ENCODE measurements at places on chromosomes 7 and 10.

DNA sequence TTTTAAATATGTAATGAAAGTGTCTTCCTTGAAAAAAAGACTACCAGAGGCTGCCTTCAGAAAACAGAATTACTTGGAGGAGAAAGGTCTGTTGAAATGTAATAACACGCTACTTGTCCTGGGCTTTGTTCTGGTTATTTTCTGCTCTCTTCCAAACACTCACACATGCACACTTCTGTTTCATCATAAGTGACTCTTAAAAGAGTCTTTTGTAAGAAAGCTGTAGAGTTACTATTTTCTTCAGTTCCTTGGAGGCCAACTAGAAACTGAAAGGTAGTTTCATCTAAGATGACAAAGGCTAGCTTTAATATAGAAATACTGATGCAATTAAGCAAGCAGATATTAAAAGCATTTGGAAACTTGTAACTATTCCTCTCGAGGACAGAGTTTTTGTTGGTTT, 39.1 kb downstream of the TASOR2 start:
- DNase-seq: no peak

DNA sequence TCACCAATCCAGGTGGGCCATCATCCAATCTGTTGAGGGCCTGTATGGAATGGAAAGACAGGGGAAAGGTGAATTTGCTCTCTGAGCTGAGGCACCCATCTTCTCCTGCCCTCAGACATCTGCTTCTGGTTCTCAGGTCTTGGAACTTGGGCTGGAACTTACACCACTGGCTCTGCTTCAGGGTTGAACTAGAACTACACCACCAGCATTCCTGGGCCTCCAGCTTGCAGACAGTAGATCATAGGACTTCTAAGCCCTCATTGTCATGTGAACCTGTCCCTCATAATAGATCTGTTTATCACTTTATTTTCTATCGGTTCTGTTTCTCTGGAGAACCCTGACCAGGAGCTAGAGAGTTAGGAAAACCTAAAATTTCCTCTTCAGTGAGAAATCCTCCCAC, 233.5 kb downstream of the CREB5 start:
- DNase-seq: no peak

DNA sequence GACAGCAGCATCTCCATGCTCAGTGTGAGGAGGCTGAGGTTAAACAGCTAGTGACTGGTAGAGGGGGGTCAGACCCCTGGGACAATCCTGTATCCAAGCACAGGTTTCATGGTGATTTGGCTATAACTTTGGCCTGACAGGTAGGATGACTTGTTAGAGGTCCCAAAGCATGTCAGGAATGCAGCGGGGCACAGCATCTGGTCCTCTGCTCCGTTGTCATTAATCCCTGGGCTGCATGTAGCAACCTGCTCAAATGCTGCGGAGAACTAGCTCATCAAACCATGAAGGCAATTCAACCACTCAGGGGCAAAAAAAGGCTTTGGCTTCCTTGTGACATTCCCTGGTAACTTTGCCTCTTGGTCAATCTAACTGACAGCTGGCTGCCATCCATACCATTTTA, 26.8 kb downstream of the WNT2 start:
- no peak for DNase-seq

DNA sequence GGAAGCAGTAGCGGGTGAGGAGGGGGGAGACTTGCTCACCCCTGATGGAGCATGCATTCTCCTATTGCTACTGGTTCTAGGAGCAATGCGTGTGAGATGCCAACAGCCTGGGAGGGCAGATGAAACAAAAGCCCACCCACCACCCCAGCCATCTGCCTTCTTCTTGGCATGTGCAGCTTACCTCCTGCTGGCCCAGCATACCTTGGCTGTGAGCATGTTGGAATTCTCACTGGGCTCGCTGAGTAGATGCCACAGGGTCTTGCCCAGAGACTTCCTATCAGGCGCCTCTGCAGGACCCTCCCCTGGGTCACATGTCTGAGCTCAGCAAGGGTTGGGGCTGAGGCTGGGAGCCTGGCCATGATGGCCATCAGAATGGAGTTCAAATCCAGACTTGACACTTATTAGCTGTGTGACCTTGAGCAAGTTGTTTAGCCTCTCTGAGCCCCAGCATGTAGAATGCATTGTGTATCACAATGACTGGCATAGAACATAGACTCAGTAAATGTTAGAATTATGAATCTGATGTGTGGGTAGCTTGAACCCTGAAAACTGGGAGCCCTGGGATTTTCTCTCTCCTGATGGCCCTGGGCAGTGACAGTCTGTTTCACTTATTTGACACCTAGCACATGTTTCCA, 38.2 kb downstream of the CDH23 start:
- no peak for DNase-seq

DNA sequence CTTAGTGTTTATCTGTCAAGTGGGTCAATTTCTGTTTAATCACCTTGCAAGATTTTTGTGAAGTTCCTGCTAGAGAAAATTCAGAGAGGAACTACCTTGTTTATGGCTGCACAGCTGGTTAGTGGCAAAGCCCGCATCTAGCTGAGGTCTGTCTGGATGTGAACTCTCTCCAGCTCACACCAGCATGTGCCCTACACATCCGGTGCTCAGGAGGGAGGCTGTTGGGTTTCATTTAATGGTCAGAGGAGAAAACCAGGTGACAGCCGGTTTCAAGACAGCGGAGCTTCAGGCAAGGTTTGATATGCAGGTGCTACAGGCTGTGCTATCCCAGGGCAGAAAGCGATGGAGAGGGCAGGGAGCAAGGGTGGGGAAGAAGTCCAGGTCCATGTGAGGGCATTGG, 351.1 kb downstream of the ACTR3B start:
- DNase-seq: no peak

DNA sequence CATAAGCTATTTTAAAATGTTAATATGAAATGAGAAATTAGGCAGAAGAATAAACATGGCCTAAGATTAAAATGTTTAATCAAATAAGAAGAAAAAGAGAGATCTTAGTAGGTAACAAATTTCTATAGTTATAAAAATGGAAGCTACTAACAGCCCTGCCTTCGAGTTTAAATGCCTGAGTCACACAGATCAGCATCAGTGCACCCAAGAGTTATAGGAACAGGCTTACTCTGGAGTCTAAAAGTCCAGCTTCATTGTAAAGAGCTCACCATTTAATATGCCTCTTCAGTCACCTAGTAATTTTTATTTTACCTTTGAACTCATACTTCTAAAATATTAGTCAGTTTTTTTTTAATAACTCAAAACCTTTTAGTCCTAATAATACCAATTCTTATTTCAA, 52.6 kb downstream of the BRI3 start:
- DNase-seq: no peak

DNA sequence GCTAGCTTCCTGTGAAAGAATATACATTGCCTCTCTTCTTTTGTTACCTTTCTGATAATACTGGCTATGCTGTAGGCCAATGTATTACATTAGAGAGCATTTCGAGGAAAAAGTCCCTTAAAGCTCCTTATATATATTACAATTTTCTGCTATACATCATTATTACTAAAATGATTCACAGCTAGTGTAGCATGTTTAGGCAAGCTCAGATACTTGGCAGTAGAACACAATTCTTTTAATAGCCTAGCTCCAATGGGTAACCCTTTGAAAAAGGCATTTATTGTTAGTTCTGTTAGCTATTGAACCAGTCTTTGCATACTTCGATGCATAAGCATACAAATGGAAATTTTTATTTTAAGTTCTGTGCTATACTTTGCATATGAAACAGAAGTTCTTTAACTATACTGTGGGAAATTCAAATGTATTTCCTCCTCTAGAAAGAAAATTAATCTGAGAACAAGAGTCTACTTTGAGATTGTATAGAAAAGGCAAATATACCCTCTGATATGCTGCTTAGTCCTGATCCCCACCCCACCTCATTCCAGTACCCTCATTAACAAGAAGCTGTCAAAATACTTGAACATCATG, 55.6 kb upstream of the SKAP2 start:
- no peak for DNase-seq

- no peak for DNase-seq
Observed at GRCh38 chr7:107023522-107024151, 20.9 kb upstream of the PRKAR2B start.

DNA sequence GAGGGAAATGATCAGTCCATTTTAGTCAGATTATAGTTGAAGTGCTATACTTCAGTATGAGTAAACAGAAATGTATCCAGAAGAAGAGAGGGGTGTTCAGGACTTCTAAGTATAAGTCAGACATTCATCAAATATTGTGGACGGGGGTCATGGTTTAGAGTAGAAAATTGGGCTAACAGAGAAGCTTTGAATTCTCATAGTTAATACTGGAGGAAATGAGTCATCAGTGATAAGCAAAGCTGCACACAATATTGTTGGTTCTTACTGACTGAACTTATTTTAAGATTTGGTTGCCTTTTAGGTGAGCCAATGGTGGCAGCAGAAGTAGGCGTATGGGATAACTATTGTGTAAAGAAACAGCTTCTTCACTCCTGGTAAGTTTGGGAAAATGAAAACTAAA, 1.7 kb upstream of the SUMF2 start:
- no peak for DNase-seq

DNA sequence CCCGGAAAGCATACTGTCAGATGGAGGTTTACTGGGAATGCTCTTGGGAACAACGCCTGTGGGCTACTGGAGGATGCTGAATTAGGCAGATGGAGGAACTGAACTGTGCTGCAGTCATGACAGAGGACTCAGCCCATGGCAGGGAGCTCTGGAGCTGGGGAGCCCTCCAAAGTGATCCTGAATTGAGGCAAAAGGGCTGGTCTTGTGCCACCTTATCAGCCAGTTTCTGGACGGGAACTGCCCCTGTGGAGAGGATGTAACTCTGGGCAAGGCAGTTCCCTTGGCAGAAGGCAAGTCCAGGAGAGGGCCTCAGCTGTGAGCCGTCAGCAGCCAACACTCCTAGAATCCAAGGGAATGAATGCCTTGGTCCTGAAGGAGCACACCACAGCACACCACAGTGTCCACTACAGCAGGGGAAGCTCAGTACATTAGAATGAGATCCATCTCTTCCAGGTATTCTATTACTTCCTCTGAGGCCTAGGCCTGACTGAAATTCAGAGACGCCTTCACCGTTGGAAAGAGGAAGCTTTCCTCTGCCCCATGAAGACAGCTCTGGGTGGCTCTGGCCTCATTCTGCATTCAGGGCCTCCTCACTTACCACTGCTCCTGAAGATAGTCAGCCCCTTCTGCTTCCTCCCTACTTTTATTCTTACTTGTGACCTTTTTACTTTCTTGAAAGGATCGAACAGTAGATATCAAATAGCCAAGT, 139.6 kb upstream of the GPR26 start:
- no peak for DNase-seq

DNA sequence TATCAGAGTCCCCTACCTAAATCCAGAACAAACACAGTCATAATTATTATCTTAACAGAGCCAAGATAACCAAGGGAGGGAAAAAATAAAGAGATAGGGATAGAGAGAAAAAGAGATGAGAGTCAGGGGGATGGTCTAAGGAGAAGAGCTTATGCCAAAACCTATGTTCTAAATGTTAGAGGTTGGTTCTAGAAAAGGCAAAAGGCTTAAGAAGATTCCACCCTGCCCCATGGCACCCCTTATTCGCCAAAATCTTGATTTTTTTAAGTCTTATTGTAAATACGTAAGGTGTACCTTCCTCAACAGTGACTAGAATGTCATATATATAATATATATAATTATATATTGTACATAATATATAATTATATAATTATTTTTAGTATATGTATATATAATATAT, 29.6 kb upstream of the CTNNA3 start:
- no peak for DNase-seq

GRCh38 chr10:129046962-129047361, 420.1 kb upstream of the MGMT start:
- DNase-seq: no peak

GRCh38 chr10:79055892-79056291, 12.9 kb upstream of the ZMIZ1 start:
- DNase-seq: no peak

- DNase-seq: no peak
Observed at GRCh38 chr7:50497968-50498367, 47.8 kb upstream of the FIGNL1 start.

DNA sequence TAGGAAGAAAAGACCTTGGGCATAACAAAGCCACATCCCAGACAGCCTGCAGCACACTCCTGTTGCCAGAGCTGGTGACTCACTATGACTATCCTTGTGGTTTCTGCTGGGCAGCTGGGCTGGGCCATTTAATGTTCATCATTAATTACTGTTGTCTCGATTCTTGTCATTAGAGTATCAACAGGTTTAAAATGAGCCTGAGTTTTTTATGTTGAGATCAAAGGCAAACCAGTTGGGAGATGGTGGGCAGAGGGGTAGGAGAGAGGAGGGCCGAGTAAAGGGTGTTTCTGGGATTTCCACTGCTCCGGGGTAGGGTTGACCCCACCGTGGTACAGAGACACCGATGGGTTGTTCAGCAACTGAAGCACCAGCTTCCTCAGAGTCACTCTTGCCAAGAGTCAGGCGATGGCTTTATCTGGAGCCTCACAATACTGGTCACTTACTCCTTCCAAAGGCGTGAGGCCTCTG, 128.7 kb upstream of the LYZL1 start:
- no peak for DNase-seq

DNA sequence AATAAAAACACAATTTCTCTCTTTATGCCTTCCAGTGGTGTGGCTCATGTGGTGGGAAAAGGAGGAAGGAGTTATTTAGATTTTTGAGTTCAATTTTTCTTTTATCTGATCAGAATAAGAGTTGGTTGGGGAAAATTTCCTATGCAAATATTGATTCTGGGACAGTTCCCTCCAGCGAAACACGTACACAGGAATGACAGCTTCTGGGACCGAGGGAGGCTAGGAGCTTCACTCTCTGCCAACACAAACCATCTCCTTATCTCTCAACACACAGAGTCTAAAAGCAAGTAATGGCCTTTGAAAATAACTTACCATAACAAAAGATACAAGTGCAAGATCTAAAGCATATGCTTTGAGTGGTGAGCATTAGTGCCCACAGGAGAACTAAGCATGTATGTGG, 122.7 kb downstream of the RAPGEF5 start:
- no peak for DNase-seq

DNA sequence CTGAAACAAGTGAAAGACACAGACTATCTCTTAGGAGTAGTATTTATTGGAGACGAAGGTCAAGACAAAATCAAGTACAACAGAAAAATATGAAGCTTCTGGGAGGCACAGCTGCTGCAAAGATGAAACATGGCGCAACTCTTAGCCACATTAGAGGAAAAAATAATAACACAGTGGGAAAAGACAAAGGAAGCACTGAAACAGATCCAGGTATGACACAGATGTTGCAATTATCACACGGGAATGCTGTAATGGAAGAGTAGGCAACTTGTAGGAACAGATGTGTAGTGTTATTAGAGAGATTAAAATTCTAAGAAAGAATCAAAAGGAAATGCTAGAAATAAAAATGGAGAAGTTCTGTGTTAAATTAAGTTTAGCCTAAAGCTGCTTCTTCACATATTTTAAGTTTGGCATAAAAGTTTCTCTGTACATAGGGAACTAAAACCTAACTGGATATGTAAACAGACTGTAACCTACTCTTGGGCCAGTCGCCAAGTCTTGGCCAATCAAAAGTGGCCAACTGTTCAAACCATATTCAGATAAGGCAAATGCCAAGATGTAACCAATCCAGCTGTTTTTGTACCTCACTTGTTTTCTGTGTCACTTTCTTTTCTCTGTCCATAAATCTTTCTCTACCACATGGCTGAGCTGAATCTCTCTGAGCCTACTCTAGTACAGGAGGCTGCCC, 1132.0 kb upstream of the LRRTM3 start:
- no peak for DNase-seq

Data from neural crest cell (in vitro differentiated cells).